ENCODE measurements at places on chromosomes 5 and 9.

DNA sequence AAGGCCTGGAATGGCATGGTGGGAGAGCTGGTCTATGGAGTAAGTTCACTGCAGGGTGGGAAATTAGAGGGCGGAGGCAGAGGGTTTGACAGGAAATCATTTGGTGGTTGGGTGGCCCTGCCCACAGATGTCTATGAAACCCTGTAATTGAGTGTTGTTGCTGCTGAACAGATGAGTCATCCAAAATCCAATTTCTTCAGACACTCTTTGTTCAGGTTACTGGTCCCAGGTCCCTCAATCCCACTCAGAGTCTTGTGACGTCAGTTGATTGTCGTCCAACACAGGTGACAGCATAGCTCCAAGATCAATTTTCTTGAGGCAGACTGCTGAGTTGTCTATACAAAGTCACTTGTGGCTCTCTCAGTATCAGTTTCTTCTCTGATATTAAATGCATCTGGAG is 208.6 kb downstream of the GRIA1 start:
- DNase-seq: no peak

GRCh38 chr5:81506378-81506777 is 112.4 kb upstream of the ACOT12 start:
- DNase-seq: no peak

DNA sequence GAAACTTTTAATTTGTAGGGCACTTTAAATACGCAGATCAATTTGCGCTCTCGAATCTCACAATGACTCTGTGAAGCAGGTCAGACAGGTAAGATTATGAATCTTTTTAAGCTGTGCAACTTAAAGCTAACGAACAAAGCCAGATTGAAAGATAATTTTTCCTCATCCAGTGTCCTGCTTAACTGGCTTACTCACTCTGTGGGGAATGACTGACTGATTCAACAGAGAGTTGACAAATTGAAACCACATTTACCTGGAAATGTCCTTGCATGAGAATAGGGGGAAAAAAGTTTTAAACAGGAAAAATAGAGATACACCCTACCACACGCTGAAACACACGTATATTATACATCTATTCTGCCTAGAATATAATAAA is 187.9 kb downstream of the MAN2A1 start:
- no peak for DNase-seq

DNA sequence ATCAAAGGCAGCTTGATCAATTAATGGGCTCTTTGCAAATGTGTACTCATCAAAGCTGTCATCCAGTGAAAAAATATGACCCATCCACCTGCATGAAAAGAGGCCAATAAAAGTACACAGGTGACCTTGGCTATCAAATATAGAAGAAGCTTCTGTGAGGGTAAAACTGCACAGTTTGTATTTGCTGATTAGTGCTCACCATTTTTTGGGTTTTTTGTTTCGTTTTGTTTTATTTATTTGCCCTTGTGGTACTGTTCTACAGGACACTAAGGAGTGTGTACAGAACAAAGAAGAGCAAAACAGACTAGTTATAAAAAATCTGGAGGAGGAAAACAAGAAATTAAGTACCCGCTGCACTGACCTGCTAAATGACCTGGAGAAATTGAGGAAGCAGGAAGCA is 101.3 kb downstream of the CNTLN start:
- no peak for DNase-seq

- no peak for DNase-seq
Measured at GRCh38 chr5:54362434-54362833, 52.1 kb upstream of the ARL15 start.

- DNase-seq: no peak
Measured at GRCh38 chr5:6026766-6027406, 351.5 kb downstream of the MED10 start.

- no peak for DNase-seq
Measured at GRCh38 chr9:99579964-99580363, 241.7 kb upstream of the NR4A3 start.

DNA sequence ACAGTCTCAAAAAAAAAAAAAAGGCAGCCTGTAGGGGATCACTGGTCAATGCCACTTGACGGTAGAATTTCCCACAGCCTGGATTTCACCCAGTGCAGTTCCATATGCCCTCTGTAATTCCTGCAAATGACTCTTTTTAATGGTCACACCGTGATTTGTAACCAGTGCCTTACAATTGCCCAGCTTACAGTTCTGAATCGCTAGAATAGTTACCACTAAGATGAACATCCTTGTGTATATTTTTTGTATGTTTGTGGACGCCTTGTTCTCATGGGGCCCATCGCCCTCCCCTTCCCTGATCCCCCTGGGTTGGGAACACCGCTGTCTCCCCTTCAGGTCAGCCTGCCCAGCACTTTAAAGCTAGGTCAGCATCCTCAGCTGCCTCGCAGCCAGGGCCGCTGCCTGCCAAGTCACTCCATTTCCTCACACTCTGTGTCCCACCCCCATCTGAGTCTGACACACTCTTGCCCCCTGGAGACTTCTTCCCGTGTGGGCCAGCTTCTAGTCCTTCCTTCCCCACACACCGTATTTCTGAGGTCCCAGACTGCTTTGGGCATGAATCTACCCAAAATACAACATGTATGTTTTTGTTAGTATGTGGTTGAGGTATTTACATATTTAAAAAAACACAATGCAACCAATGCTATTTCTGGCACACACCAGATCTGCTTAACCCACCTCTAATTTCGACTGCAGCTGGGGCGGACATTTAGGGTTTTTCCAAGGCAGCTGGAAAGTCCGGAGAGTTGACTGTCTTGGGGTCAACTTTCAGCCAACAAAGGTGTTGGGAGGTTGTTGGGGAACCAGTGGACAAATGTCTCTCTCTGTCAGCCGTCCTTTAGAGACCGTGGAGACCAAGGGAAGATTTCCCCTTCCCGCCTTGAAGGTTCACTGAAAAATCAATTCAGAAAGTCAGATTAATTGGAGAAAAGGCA is 120.5 kb upstream of the NEK6 start:
- DNase-seq: no peak

DNA sequence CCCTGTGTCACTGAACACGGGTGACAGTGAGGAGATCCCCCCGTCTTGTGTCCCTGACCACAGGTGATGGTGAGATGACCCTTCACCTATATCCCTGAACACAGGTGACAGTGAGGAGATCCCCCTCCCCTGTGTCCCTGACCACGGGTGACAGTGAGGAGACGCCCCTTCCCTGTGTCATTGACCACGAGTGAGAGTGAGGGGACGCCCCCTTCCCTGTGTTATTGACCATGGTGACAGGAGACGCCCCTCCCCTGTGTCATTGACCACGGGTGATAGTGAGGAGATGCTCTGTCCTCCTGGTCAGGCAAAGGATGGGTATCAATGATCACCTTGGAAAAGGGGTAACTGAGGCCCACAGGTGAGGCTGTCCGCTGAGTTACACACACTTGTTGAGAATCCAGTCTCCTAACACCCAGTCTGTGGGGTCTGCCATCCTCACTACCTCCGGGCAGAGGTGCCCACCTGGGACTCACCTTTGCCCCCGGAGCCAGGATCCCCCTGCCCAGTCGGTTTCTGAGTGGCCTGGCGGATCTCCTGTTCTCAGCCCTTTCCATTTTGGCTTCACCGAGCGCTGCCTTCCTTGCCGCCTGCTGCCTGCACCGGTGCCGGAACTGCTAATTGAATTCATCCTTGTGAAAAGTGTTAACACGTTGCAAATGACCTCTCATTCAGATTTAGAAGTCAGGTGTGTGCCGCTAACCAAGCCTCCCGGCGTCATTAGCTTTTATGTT is 68.2 kb upstream of the BARHL1 start:
- DNase-seq: no peak

- DNase-seq: no peak
Measured at GRCh38 chr5:170757182-170757601, 26.3 kb upstream of the GABRP start.

DNA sequence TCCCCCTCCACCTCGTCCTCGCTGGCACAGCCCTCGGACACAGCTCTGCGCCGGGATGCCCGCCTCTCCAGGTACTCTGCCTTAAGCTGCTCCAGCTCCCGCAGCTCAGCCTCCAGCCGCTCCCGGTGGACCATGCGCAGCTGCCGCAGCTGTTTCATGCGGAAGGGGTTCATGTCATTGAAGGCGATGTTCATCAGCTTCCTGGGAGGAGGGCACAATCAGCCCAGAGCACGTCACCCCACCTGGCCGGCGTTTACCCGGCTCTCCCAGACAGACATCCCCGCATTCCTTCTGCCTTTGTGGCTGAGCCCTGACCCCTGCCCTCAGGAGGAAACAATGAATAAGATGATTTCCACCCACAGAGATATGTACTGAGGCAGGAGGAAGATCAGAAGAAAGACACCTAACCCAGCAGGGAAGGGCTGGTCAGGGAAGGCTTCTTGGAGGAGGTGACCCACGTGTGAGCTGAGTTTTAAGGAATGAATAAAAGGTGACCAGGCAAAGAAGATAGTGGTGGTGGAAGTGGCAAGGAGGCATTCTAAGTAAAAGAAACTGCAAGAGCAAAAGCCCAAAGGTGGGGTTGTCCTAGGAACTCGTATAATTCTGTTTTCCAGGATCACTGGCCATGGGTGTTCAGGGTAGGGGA is 7.1 kb upstream of the CORO2A start:
- no peak for DNase-seq

DNA sequence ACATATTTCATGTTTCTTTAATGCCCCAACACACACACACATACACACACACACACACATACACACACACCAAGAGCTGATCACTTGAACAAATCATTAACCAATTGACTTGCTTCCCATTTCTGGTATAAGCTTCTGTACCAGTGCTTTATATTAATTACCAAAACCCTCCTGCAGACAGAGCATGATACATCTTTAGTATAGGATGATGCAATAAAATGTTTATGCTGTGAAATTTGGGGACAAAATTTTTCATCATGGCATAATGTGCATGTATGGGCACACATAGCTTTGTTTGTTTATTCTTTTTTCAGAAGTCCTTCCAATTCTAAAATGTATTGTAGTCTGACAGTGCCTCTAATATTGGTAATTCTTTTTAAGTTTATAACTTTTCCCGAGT is 34.5 kb downstream of the SLC1A3 start:
- no peak for DNase-seq

- no peak for DNase-seq
Measured at GRCh38 chr5:111960476-111961215, 203.7 kb upstream of the NREP start.

DNA sequence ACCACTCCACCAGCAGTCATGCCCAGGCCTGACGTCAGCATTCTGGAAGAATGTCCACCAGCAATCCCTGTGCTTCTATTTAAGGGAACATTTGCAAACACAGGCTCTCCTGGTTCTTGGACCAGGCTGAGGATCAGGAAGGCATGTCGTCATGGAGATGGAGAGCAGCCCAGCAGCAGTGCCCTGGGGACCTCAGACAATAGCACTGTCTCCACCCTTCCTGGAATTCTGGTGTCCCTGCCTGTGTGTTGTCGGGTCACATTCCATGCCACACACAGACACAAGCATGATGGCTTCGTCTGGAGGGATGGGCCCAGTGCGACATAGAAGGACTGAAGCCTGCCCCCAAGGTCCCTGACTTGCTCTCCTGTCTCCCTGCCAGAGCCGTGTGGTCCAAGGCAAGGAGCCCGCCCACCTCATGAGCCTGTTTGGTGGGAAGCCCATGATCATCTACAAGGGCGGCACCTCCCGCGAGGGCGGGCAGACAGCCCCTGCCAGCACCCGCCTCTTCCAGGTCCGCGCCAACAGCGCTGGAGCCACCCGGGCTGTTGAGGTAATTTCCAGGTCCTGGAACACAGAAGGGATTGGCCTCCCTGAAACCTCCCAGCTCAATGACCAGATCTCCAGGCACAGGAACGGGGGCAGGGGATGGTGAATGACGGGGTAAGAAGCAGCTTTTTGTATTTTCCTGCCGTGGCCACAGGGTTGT is 43.8 kb downstream of the STOM start:
- no peak for DNase-seq

DNA sequence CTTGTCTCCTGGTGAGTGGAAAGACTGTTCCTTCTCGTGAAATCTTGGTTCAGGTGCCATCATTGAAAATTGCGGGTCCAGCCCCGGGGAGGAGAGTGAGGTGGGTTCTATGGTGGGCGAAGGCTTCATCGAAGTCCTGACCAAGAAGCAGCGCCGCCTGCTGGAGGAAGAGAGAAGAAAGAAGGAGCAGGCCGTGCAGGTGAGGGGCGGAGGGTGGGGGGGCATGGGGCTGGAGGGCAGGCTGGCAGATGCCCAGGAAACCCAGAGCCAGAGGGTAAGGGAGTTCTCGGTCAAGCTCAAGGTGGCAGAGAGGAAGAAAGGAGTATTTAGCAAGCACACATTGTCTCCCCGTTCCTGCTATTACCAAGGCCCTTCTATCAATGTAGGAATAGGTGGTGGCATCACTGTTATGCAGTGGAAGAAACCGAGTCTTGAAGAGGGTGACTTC is 24.3 kb upstream of the POMT1 start:
- peak; percentile 63 for DNase-seq

- DNase-seq: no peak
Measured at GRCh38 chr5:60960591-60960990, 15.6 kb downstream of the NDUFAF2 start.

- DNase-seq: no peak
Measured at GRCh38 chr5:40681363-40682153, 1.8 kb downstream of the PTGER4 start.

- DNase-seq: no peak
Measured at GRCh38 chr9:82129708-82130107, 141.1 kb downstream of the SPATA31D1 start.

DNA sequence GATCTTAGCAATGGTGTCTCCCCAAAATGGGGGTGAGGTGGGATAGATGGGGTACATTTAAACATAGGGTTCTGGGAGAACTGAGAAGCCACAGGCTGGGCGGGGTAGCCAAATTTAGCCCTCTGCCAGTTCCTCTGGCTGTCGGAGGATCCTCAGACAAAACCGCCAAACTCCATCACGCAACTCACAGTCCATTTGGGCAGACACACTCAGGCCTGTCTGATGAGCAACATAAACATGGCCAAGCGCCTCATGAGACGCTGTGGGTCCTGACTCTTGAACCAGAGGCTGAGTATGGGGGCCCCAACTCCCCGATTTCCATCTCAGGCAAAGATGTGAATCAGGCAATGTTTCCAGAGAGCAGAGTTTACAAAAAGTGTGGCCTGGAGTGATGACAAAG is 162.3 kb downstream of the FGF18 start:
- DNase-seq: no peak

DNA sequence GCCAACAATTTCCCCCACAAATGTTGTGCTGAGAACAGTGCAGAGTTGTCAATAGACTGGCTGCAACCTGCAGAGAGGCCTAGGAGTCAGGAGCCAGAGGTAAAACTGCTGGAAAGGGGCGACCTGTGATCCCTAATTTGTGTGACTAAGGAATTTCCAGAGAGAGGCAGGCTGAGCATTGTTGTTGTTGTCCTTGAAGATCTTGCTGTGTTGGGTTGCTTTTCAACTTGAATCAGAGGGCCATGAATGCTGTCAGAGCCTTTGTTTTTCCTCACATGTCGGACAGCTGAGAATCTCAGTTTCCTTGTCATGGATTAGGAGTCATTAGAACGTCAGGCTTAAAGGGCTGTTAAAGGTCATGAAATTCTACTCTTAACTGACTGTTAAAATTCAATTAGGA is 134.6 kb upstream of the ASTN2 start:
- DNase-seq: peak; percentile 5

All from SK-N-DZ (cell line).